ENCODE measurements at places on chromosomes 13 and 19.

DNA sequence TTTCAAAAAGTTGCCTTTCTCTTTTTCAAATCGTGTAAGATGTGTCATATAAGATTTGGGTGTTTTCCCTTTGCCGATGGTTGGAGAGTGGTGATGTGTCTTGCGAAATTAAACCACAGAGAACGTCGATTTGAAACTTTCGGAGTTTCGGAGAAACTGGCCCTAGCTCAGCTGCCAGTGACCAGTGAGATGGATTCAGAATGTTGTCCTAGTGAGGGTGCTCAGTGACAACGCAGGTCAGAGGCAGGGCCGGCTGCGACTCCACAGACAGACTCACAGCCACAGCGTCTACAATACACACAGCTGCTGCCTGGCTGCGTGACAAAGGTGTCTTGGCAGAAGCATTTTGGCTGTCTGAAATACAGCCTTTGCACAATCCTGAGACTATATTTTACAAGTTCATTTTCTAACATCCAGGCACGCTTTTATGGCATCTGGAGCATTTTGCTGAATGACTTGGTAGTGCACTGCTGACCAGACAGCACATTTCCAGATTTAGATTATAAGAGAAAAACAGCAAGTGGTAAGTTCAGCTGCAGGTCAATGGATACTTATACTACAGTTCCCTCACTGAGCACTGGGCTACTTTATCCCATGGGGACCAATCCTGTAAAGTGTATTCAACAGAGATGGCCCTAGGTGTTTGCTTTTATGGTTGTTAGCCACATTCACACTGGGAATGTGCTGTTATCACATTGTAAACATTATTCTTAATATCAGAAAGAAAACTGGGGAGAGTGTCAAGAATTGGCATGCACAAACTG is 207.5 kb downstream of the KCNRG start:
- no peak for DNase-seq

GRCh38 chr19:46970815-46971214 is 48.8 kb upstream of the NPAS1 start:
- DNase-seq = no peak

- no peak for DNase-seq
These were observed 128.5 kb downstream of the ZNF675 start for GRCh38 chr19:23558541-23558940.

DNA sequence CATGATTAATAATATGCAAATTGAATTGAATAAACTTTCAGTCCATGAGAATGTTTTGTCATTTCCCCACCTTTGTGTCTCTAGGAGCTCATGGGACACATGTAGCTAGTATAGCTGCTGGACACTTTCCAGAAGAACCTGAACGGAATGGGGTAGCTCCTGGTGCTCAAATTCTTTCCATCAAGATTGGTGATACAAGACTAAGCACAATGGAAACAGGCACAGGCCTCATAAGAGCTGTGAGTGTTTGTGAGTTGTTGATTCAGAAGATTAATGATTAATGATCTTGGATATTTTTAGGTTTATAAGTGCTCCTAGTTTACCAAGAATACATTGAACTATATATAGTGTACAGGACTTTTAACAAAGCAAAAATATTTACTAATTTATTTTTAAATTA is 30.1 kb downstream of the TPP2 start:
- no peak for DNase-seq

- DNase-seq = no peak
These were observed 45.4 kb downstream of the ARHGEF18 start for GRCh38 chr19:7393939-7394730.

DNA sequence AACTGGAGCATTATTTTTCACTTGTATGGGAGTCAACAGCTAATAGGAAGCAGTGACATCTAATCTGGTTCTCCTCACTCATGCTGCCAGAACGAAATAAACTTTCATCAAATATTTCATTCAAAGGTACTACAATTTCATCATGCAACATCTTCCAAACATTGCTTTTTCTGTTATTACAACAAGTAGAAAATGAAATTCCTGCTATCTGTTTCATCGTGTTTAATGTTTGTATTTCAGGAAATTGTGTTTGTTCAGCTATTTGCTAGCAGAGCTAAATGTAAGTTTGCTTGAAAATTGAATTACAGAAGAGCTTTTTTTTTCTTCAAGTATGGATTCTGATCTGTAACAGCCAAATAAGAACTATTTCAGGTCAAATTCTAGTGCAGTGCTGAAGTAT is 90.1 kb downstream of the SLITRK6 start:
- no peak for DNase-seq

DNA sequence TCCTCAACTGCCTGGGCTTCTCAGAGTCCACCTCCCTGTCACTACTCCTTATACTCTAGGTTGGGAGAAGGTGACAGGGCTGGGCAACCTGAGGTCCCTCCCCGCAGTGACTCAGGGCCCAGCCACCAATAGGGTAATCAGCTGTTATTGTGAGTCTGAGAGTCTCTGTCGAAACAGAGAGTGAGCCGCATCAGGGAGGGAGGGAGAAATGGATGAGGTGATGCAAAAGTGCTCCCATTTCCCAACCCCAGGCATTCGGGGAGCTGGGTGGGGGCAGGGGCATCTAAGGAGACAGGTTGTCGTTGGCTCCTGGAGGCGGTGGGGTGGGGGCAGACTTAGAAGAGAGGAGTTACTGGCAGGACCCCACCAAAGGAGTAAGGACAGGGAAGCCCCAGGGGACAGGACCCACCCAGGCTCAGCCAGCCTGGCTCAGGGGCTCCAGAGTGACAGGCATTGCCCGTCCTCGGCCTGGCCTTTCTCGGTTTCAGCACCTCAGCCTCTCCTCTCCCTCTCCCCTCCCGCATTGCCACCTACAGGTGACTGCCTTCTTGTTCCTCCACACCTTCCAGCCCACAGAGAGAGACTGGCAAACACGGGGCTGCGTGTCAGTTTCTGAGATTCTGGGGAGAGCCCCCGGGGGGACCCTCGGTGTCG is at the start of gene DMKN:
Gene DMKN (minus strand): TSS at position 22 of the 654 bp plus-strand sequence. CDS start 174 bp downstream, outside the sequence.
- DNase-seq = no peak

Measured in cerebellum (tissue), 4 donors.